ENCODE measurements at places on chromosomes 2 and 18. TPM values are rescaled to one million over a fixed set of nuclear protein-coding genes. Genes with fewer than 3 reads are reported as not detected.

GRCh38 chr2:9256147-9256546 is 49.5 kb downstream of the ASAP2 start:
- DNase-seq, result no peak

DNA sequence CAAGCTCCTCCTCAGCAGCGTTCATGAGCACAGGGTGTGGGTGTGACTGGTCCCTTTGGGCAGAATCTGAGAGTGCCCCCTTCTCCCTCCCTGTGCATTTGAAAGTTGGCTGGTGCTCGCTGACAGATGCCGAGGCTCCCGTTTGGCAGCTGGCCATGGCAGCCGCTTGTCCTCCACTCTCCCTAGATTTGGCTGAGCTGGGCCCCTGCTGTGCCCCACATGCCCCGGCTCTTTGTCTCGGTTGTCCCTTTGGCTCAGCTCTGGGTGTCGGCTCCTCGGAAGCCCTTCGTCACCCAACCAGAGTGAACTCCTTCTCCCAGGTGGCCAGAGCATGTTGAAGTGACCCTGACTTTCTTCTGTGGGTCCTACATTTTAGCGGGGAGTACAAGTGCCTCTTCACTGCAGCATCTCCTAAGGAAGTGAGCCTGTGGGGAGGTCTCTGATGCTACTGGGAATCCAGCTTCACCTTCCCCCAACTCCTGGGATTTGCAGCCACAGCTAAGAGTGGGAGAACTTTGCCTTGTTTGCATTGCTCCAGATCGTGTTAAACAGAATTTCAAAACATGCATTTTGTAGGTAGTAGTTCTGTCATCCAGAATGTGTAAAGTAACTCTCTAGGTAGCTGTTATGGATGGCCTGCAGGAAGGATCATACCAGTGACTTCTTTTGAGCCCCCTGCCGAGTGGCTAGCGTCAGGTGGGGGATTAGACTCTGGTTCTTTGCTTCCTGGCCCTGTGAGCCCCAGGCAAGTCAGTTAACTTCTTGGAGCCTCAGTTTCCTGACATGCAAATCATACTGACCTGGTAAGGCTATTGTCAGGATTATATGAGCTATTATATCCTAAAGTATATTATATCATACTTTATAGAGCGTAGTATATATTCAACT is 24.2 kb downstream of the HPCAL1 start:
- DNase-seq, result no peak

- DNase-seq, result no peak
These were observed 38.8 kb downstream of the TMEM178A start for GRCh38 chr2:39704540-39704939.

Gene TBR1
- total RNA-seq, result not detected

DNA sequence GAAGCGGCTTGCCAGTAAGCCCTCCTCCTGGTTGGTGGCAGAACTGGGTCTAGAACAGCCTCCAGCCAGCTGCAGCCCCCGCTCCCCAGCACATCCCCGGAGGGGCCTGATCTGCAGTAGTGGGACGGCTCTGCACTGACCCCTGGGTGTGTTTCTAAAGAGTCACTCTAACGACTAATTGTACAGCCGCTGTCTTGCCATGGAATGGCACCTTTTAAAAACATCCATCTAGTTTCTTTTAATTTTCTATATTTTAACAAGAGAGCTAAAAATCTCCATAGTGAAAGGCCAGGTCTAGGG is 82.0 kb downstream of the MTCL1 start:
- DNase-seq, result no peak

- no peak for DNase-seq
These were observed 228.3 kb downstream of the TWIST2 start for GRCh38 chr2:239075918-239076758.

Gene MYO7B
- 2.6 TPM for total RNA-seq

DNA sequence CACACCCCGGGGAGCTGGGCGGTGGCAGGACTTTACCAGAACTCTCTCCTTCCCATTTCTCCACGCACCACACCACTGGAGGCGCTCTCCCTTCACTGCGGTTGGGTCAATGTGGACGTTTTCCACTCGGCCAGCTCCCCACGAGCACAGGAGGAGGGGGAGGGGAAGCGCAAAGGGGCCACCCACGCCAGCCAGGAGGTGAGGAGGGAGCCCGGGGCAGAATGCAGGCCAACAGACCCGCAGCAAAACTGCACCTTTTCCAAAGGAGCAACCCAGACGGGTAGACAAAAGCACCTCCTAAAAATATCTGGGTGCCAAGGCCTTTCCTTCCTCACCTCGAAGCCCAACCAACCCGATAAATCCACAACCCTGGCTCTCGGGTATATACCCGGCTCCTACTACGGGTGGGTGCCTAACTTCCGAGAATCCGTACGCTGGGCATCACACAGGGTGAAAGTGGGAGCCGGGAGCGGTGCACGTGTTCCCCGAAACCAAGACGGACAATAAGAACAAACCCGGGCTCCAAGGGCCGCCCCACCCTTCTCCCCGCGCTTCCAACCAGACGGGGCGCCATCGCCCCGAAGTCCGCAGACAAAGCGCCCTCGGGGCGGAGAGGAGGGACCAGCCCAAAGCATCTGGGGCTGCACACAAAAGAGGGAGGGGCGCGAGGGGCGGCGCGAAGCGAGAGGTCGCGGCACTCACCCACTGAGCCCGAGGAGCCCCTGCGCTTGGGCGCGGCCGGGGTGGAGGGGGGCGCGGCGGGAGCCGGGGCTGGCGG is 1.0 kb downstream of the RTN4 start:
- DNase-seq, result peak; percentile 77

Gene DIPK1C
- total RNA-seq, result not detected

DNA sequence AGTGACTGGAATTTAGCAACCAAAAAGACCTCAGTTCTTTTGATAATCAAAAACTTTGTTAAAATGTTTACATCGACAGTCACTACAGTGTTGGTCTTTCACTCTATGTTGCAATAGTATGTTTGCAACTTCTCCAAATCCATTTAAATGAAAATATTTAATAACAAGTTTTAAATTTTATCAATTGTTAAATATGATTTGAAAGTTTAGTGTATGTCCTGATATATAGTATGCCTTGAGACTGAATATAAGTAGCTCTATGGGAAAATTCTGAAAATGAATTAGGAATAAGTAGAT is 109.9 kb downstream of the ANKRD44 start:
- DNase-seq, result no peak

Gene RND3
- not detected for total RNA-seq

Gene EVA1A
- not detected for total RNA-seq

Gene SLC11A1
- 6.5 TPM for total RNA-seq

Gene TWIST2
- not detected for total RNA-seq

Gene IHH
- total RNA-seq, result 0.22 TPM

DNA sequence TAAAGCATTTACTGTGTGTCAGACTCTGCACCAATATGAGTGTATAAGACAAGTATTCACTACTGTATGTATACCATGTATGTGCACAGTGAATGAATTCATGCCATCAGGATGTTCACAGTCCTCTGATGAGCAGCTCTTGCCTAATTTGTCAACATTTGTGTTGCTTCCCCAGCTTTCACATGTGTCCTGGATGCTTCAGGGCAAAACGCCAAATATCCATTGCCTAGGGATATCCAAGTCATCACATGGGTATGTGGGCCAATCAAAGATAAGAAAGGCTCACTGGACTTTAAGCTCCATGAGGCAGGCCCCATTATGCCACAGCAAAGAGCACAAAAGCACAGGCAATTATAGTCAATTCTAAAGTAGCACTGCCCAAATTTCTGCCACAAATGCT is 134.2 kb upstream of the CHAC2 start:
- no peak for DNase-seq

GRCh38 chr2:207394203-207394781 is 135.5 kb upstream of the CREB1 start:
- DNase-seq, result no peak

GRCh38 chr2:237904831-237905599 is 45.6 kb downstream of the RAMP1 start:
- DNase-seq, result no peak
